AG04450 (cell line): ENCODE measurements at places on chromosomes 1 and 21. TPM values are rescaled to one million over a fixed set of nuclear protein-coding genes. Genes with fewer than 3 reads are reported as not detected.

Gene IFI44
- polyA plus RNA-seq = 4.3 and 6.0 TPM in 2 replicates

Gene DNASE2B
- polyA plus RNA-seq = not detected in 2 replicates

Gene POLR3C
- 67.5 and 70.6 TPM in 2 replicates for polyA plus RNA-seq

Gene CASQ1
- 0.17 and 0.20 TPM in 2 replicates for polyA plus RNA-seq

Gene CD2
- not detected in 2 replicates for polyA plus RNA-seq

DNA sequence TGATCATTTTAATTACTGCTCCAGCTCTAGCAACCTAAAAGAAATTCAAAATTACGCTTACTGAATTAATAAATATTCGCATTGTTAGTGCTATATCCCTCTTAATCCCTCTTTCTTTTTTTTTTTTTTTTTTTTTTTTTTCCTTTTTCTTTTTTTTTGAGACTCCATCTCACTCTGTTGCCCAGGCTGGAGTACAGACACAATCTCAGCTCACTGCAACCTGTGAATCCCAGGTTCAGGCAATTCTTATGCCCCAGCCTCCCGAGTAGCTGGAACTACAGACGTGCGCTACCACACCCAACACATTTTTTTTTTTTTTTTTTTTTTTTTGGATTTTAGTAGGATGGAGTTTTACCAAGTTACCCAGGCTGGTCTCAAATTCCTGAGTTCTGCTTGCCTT is 157.1 kb downstream of the KCNT2 start:
- no peak for DNase-seq

- DNase-seq = no peak
Observed at GRCh38 chr1:45216861-45217260, 10.5 kb upstream of the ZSWIM5 start.

GRCh38 chr1:55631509-55631908 is 416.3 kb upstream of the USP24 start:
- DNase-seq = no peak

GRCh38 chr1:65734979-65735378 is 57.7 kb upstream of the PDE4B start:
- DNase-seq = no peak

DNA sequence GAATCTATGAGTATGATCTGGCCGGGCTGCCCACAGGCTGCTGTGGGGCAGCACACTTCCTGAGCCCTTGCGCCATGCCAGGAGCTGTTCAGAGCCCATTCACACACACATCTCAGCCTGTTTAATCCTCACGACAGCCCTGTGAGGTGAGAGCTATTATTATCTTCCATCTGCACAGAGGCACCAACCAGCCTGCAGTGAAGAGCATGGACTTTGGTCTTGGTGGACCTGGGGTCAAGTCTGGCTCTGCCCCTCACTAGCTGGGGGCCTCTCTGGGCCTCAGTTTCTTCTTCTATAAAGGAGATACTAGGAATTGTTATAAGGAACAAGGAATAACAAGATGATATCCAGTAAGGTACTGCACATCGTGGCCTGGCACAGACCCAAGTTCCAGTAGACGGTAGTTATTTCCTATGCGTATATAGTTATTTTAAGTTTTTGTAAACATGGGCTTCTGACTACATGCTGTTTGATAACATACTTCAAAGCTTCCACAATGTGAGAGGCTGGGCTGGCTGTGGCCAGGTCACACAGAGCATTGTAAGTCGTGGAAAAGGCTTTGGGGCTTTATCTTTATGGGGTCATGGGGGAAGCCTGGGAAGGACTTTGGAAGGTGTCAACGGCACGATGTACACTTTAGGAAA is 3.4 kb upstream of the PADI2 start:
- peak; percentile 42 for DNase-seq

GRCh38 chr1:40849801-40850592 is 12.2 kb downstream of the CITED4 start:
- DNase-seq = peak; percentile 16
